Nephron progenitor cell (in vitro differentiated cells): ENCODE measurements at places on chromosomes 13 and 19.

DNA sequence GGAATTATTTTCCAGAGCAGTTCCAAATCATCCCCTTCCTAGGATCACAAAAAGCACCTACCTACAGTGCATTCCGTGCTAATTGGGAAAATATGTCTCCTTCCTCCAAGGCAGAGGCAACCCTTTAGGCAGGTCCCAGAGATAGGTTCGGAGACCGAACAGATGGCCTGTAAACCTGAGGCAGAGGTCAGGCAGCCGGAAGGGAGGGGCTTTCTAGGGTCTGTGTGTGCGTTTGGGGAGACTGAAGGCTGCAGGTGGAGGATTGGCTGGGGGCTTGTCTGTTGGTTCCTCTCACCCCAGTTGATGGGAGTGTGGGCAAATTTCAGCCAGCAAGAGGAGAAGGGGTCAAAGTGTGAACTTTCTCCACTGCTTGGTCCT lies 7.1 kb downstream of the KCNN4 start:
- DNase-seq, result no peak

DNA sequence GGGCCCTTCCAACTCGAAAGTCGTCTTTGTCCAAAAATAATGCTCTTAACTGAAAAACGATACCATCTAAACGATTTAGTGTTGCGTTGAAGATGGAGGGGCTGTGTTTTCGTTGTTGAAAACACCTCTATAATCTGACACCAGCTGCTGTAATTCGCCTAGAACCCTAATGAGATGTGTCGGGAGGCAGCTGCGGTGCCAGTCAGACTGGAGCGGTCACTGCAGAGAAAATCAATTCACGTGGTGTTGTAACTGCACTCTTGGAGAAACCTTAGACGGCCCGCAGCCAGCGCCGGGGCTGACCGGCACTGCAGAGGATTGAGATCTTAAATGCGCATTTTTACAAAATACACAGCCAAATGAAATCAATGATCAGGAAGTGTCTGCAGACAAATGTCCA lies 339.1 kb downstream of the ZNF536 start:
- DNase-seq, result peak; percentile 58

DNA sequence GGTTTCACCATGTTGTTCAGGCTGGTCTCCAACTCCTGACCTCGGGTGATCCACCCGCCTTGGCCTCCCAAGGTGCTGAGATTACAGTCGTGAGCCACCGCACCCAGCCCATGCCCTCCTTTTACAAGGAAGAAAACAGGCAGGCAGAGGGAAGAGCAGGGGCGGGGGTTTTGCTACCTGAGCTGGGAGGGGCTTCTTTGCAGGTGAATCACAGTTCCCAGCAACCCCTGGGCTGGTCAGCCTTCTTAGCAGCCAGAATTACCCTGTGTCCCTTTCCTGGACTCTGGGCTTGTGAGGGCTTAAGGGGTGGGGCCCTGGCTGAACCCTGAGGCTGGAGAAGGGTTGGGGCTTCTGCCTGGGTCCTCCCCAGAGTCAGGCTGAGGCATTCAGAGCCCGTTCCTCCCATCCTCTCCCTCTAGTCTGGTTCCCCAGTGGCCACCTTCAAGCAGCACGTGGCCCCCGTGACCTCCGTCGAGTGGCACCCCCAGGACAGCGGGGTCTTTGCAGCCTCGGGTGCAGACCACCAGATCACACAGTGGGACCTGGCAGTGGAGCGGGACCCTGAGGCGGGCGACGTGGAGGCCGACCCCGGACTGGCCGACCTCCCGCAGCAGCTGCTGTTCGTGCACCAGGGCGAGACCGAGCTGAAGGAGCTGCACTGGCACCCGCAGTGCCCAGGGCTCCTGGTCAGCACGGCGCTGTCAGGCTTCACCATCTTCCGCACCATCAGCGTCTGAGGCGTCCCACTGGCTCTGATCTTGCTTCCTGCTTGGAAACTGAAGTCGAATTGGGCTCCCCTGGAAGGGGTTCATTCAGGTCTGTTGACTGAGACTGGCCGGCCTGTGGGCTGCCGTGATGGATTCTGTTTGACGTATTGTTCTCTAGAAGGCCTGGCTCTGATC lies 2.8 kb upstream of the KCNJ14 start:
- DNase-seq, result no peak

DNA sequence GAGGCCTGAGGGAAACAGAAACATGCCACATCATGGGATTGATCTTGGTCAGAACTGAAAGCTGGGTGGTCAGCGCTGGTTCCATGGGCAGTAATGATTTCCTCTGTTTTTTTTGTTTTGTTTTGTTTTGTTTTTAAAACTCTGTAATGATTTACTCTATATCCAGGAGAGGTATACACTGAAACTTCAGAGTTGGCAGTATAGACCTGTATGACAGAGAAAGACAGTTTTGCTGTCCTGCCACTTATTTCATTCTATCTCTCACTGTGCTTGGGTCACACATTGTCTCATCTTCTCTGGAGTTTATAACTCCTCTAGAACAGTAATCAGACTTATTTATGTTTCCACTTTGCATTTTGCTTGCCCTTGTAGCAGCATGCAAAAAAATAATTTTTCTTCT lies 105.1 kb upstream of the SLITRK1 start:
- no peak for DNase-seq

DNA sequence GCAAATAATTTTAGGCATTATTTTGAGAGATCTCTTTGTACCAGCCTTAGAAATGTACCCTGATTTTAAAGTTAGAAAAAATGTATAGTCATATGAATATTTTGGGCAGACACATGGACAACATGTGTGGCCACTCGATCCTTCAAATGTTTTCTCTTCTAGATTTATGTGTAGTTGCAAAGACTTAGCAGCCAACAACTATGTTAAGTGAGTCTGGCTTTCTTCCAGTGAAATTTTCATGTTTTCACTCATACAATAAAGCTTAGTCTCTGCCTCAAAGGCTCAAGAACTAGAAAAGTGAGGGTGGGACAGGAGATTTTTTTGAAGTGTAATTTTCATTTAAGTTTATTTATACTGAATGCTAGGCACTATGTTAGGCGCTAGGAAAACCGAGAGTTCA lies 207.7 kb upstream of the DACH1 start:
- DNase-seq, result no peak

- DNase-seq, result no peak
These were observed 243.1 kb upstream of the NBEA start for GRCh38 chr13:34698945-34699344.

DNA sequence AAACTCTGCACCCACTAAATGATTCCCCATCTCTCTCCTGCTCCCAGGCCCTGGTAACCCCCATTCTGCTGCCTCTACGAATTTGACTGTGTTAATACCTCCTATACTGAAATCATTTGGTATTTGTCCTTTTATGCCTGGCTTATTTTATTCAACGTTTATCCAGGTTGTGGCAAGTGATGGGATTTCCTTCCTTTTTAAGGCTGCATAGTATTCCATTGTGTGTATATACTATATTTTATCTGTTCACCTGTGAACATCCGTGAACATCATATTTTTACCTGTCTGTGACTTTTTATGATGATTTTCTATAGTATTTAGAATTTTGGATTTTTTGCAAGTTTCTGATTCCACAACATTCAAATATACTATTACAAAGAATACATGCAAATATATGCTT lies 13.9 kb upstream of the CEBPG start:
- no peak for DNase-seq
